ENCODE measurements at places on chromosomes 16 and 17. TPM values are rescaled to one million over a fixed set of nuclear protein-coding genes. Genes with fewer than 3 reads are reported as not detected.

SULT1A1 gene
- 6.8 TPM for total RNA-seq

- DNase-seq = no peak
Measured at GRCh38 chr17:34584805-34585416, 5.5 kb downstream of the TMEM132E start.

- DNase-seq = no peak
Measured at GRCh38 chr16:11118479-11118878, 137.5 kb downstream of the SOCS1 start.

GRCh38 chr17:21198411-21198810 lies 15.6 kb downstream of the TMEM11 start:
- no peak for DNase-seq

SOST gene
- total RNA-seq = 0.31 TPM

- peak; percentile 86 for DNase-seq
Measured at GRCh38 chr17:1956134-1956533, 69.0 kb downstream of the RTN4RL1 start.

DNA sequence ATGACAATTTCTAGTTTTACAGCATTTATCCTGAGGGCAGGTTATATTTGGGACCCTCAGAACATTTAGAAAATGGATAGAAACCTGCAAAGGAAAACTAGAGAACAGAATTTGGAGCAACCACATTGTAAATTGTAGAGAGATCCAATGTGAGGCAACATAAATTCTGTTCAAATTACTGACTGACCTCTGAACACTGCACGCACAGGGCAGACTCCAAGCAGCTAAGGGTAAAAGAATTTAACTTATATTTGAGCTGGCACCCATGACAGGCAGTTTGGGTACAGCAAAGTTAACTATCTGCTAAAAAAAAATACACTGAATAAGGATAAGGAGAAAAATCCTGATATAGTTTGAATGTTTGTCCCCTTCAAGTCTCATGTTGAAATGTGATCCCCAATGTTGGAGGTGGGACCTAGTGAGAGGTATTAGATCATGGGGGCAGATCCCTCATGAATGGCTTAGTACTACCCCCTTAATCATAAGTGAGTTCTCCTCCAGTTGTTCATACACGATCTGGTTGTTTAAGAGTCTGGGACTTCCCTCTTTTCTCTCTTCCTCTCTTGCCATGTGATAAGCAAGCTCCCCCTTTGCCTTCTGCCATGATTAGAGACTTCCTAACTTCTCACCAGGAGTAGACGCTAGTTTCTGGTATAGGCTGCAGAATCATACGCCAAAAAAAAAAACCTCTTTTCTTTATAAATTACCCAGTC lies 75.7 kb downstream of the FBXL20 start:
- DNase-seq = no peak

DNA sequence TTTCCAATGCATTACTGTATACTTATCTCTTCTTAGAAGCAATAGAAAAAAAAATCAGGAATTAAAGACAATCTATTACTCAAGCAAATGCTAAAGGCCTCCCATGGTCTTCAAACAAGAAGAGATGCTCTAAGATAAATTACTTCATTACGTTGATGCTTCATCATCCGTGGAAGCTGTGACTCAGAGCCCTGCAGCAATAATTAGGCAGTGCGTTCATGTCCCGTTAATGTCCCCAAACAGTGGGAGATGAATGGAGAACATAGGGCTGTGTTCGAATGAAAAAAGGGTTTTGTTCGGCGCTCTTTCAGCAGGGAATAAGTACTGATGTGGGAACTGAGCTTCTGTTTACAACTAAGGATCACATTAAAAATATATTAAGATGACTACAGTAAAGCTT lies 15.9 kb upstream of the PDXDC1 start:
- DNase-seq = peak; percentile 33

- no peak for DNase-seq
Measured at GRCh38 chr16:66254751-66255150, 111.7 kb upstream of the CDH5 start.

- DNase-seq = no peak
Measured at GRCh38 chr17:39173526-39174274, 7.7 kb upstream of the ARL5C start.

- no peak for DNase-seq
Measured at GRCh38 chr16:58543685-58544084, 28.4 kb downstream of the SETD6 start.

PROCA1 gene
- 48.8 TPM for total RNA-seq

GRCh38 chr17:17767887-17768418 lies 68.8 kb downstream of the SREBF1 start:
- DNase-seq = no peak

ITGAX gene
- total RNA-seq = 0.12 TPM

RAB37 gene
- 8.4 TPM for total RNA-seq

P3H4 gene
- total RNA-seq = 23.3 TPM

DNA sequence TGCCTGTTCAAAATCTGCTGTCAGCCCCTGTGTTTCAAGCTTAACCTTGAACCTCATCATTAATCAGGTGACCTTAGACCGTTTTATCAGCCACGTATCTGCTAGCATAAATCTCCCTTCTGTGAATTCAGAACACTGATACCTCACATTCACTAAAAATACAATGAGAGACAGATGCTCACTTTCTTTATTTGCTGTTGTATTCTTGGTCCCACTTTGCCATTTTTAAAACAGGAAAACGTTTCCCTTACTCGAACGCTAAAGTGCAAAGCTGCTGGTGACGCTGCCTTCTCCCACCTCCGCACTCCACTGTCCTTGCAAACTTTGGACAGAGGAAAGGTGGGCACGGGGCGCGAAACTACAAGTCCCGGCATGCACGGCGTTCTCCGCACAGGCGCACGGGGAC lies 220 bp upstream of the ARHGAP44 start:
- DNase-seq = peak; percentile 97

- no peak for DNase-seq
Measured at GRCh38 chr17:9529033-9529700, 46.5 kb downstream of the STX8 start.

TERB1 gene
- not detected for total RNA-seq

TBC1D28 gene
- not detected for total RNA-seq

GRCh38 chr17:50114849-50115357 lies 15.1 kb downstream of the SAMD14 start:
- DNase-seq = peak; percentile 89

DNA sequence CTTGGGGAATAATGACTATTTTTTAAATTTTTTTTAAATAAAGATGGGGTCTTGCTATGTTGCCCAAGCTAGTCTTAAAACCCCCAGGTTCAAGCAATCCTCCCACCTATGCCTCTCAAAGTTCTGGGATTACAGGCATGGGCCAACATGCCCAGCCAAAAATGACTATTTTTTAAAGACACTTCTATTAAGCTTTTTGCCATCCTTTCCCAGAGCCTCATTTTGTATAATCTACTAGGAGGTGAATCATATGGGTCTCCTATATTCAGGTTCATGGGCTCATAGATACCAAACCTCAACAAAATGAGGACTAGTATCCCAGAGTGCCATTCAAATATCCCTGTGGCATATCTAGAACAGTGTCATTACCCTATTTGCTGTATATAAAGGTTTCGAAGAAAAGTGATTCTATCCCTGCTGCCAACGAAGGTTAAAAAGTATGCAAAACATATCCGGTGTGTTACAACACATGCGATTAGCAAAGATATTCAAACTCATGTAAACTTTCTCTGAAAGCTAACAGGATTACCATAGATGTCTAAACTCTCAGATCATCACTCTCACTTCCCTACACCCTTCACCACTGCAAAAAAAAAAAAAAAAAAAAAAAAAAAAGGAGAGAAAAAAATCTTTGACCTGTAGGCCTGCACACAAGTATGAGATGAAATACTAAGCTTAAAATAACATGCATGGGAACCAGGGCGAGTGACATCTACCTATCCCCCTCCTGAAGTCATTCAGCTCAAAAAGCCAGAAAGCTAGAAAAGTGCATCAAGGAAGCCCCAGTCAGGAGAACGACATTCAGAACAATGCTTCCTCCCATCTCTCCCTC lies 23.5 kb downstream of the XPO6 start:
- no peak for DNase-seq

CDYL2 gene
- 8.0 TPM for total RNA-seq

MYH8 gene
- total RNA-seq = not detected

FN3K gene
- total RNA-seq = 33.3 TPM
